ENCODE measurements at places on chromosomes 6 and 20.

DNA sequence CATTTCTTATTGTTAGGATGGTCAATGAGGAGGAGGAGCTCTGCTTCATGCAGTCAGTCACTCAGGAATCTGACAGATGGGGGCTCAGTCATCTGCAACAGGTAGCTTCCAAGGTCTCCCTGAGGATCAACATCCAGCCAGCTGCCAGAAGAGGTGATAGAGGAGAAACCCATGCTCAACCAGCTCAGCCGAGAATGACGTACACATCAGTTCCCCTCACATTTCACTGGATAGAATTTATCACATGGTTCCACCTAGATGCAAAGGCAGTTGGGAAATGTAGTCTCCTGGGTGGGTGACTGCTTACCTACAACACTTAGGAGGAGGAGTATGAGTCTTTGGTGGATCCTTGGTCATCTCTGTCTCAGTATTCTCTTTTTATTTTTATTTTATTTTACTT is 144.5 kb downstream of the CEBPB start:
- peak; percentile 20 for DNase-seq

- no peak for DNase-seq
Observed at GRCh38 chr20:38581013-38581412, at the start of gene ADIG. Gene ADIG, plus strand, starts transcription at chr20:38581197. Its CDS starts 54 bp downstream, at chr20:38581251.

GRCh38 chr20:47224300-47224791 is 132.2 kb downstream of the ZMYND8 start:
- no peak for DNase-seq

- peak; percentile 33 for DNase-seq
Observed at GRCh38 chr20:38692436-38693411, 31.6 kb upstream of the SLC32A1 start.

DNA sequence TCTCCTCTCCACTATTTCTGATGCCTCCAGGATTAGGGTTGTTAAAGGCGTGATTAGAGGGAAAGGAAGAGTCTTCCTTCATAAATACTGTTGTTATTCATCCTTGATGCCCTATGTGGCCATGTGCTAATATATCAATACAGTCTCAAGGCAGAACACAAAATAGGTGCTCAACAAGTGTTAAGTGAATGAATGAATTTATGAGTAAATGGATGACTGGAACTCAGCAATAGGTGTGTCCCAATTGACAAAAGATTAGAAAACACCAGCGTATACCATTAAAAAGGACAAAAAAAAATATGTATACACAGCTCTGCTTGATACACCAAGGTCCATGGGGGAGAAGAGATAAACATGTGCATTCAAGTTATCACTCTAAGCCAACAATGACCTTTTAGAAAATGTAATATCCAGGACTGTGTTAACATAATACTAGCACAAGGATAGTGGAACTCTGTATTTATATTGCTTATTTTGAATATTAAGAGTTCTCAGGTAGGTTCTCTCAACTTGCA is 171.2 kb upstream of the MYLIP start:
- no peak for DNase-seq

- DNase-seq: no peak
Observed at GRCh38 chr6:40325041-40325440, 262.1 kb downstream of the LRFN2 start.

DNA sequence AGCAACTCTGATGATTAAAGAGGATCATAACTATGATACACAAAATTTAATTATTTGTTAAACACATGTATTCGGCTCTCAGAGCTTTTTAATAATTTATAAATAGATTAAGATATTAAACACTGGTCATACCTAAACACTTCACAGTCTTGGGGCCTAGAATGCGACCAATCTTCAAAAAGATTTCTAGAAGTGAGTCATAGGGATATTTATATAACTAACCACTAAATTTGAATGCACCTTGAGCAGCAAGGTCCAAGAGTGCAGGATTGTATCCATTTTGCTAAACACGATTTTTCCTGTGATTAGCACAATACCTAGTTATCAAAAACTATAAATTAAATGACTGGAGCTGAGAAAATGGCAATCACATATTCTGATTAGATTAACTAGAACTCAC is 709.3 kb downstream of the EPHA7 start:
- no peak for DNase-seq

DNA sequence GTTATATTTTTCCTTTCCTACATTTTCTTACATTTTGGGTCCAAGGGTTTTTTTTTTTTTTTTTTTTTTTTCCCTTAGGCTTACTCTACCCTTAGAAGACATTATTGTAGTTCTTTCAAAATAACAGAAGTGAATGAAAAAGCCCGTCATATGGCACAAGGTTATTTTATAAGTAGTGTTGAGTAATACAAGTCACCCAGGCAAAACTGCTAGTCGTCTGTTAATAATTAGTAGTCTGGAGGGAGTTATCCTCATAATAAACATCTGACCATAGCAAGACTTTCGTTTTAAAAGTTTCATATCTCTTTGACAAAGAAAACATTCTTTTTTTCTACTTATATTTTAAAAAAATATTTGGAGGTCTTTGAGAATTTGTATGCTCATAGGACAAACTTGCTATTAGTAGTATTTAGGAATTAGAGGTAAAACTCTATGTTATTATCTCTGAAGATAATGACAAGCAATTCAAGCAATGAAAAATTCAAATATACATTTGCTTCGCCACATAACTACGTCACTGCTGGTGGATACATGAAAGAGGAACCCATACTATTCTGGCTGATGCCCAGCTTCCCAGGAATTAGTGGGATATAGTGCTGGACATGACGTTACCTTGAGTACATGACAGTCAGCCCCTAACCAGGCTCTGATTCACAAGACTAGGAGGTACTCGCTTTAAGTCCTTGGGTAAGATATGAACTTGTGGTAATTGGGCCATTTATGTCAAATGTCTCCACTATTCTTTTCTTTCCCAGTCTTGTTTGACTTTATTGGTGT is 532.8 kb downstream of the GRIK2 start:
- DNase-seq: no peak

GRCh38 chr6:292506-293192 is 362 bp downstream of the DUSP22 start:
- DNase-seq: peak; percentile 86
